ENCODE measurements at places on chromosomes 6 and 20.

DNA sequence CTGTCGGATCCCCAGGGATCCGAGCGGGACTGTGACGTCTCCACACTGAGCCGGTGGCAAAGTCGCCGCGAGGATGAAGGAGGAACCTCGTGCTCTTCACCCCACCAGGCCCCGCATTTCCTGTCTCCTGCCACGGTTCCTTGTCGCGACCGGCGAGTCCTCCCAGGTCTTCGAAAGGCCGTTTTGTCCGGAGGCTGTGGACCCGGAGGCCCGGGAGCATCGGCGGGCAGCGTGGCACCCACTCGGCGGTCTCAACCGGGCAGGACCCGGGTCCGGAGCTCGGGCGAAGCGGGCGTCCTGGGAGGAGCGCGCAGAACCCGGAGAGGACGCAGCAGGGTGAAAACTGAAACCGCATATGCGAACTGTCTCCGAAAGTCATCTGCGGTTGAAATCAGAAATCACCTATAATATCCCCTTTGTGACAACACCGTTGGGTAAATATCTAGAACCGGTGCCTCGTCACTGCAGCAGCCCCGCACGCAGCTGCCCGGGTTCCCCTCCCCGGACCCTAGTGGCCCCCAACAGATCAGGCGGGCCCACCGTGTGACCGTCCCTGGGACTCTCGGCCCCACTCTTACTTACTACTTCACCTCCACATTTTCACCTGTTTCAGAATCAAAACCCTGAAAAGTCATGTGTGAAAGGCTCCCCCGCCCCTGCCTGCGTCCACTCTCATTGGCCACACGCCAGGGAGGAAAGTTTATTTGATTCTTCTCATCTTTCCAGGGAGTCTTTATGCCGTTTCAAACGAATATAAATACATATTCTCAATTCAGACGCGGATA lies 3.1 kb upstream of the ULBP2 start:
- DNase-seq: no peak

- DNase-seq: no peak
Measured at GRCh38 chr6:16694781-16695578, 66.3 kb downstream of the ATXN1 start.

GRCh38 chr6:4664117-4664626 lies 112.0 kb upstream of the CDYL start:
- peak; percentile 83 for DNase-seq

DNA sequence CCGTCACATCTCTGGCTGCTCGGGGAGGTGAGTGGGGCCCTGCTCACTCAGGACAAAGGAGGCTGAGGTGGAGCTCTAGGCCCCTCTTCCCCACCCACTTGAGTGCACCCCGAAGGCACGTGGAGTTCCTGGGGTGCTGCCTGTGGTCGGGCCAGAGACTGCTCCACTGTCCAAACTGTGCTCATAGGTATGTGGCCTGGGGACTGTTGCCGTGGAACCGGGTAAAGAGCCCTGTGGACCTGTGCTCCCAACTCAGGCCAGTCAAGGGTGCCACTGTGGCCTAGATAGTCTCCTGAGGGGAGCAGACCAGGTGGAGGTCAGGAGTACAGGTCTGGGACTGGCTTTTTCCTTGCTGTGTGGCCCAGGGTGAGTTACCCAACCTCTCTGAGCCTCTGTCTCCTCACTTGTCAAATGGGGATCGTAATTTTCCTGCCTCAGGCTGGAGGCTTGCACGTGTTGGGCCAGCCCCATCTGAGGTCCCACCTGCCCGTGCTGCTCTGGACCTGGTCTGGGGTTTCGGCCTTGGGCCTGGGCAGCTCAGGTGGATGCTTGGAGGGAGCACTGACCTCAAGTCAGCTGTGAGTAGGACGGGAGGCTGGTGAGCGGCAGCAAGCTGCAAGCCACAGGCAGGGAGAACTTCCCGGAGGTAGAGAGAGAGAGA lies 12.4 kb upstream of the NPBWR2 start:
- DNase-seq: no peak

- DNase-seq: peak; percentile 95
Measured at GRCh38 chr6:121794630-121795029, 359.2 kb downstream of the GJA1 start.

DNA sequence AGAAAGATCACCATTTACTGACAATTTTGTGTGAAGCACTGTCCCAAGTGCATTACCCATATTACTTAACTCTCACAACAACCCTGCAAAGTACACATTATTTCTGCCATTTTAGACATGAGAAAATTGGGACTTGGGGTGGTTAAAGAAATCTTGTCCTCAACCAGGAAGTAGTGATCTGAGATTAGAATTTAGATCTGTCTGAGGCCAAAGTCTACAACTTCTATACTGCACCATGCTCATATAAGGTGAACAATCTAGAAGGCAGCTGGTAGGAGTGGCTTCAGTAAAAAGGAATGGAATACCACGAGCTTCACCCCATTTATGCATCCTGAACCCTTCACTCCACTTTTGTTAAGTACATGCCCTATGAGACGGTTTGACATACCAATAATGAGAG lies 87.6 kb downstream of the QRSL1 start:
- no peak for DNase-seq

DNA sequence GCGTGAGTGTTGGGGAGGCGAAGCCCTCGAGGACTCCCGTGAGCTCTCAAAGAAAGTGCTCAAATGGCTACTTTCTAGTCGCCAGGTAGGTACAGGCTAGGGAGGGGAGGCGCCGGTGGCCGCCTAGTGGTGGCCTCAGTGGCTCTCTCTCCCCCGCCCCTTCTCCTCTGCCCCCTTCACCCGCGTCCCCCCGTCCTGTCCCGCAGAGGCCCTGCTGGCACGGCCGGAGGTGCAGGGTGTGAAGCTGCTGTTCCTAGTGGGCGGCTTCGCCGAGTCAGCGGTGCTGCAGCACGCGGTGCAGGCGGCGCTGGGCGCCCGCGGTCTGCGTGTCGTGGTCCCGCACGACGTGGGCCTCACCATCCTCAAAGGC lies 16.3 kb downstream of the ADISSP start:
- DNase-seq: no peak

GRCh38 chr20:39778847-39779604 lies 816.9 kb downstream of the DHX35 start:
- no peak for DNase-seq

- DNase-seq: peak; percentile 98
Measured at GRCh38 chr20:10982692-10983091, 308.9 kb upstream of the JAG1 start.

DNA sequence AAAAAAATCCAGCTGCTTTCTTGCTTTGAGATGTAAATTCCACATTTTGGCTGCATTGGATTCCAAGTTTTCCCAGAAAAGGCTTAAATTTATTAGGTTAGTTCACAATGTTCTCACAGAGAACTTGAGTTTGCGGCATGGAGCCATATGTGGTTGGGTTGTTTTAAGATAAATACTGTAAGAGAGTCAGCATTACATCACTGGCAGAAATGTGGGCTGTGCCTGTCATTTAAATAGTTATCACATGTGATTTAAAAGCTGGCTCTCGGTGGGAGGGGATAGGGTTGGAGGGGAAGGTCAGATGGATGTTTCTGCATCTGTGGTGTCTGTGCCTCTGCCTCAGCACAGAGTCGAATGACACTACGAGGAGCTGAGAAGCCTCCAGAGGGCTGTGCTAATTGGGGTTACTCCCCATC lies 73.8 kb upstream of the SCP2D1 start:
- DNase-seq: peak; percentile 85

DNA sequence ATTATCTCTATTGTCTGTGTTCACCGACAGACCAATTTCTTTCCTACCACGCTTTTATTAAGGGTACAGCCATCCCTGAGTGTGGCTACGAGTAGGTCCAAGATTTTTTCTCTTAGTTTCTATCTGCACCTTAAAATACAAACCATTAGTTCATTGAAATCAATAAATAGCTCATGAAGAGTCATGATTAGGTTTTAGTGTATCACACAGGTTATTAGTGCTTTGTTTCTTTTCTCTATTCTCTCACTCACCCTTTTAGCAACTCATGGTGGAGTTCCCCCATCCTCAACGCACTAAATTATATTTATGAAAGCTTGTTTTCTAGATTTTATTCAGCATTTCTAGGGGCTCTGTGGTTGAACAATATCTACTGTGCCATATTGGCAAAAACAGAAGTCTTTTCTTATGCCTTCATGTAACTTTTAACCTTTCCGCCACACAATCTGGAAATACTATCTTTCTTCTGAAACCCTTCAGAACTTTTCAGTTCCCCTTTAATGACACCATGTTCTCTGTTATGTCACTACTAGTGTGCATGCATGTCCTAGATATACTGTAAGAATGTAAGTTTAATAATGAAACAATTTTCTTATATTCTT lies 128.2 kb upstream of the LAMA2 start:
- no peak for DNase-seq

GRCh38 chr6:150296890-150297289 lies 71.9 kb upstream of the IYD start:
- no peak for DNase-seq

DNA sequence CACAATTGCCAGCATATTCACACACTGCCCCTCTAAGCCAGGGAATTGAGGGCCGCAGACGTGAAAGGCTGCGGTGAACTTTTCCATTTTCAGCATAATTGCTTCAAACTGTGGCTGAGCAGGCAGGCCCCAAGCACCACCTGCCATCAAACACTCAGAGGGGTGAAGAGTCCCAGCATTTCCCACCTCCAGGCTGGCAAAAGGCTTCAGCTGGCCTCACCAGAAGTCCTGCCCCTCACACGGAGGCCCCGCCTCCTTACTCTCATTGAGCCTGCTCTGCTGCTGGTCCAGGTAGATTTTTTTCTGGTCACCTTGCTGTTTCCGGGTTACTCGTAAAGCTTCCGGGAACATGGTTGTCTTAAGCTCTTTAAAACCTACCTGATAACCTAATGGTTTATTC lies 52.0 kb upstream of the PRELID3B start:
- no peak for DNase-seq

GRCh38 chr6:119517428-119517827 lies 167.9 kb upstream of the MAN1A1 start:
- DNase-seq: no peak

DNA sequence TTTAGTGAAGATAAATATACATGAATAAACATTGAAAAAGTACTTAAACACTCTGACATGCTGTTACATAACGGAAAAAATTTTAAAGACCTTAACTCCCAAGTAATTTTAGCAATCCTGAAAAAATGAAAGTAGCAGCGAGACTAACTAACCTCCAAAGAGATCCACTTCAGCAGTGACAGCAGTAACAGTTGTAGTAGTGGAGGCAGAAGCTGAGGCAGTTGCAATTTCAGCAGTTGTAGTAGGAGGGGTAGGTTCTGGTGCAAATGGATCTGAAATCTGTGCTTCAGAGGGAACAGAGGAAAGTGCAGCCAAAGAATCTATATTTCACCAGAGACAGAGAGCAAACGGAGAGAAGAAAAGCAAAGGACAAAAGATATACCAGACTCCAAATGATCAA lies 88.8 kb downstream of the PRSS35 start:
- no peak for DNase-seq

DNA sequence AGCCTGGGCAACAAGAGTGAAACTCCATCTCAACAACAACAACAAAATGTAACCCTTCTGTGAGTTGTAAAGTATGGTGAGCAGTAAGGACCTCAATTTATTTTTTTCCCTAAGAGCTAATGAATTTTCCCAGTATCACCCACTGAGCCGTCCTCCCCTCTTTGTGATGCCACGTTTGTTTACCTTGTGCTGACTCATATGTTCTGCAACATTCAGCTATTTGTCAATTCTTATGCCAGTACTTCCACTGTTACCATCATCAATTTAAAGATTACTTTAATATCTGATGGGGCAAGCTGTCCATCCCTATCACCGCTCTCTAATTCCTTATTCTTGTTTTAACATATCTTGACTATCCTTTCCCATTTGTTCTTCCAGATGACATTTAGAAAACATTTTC lies 37.5 kb downstream of the MAK start:
- peak; percentile 43 for DNase-seq

DNA sequence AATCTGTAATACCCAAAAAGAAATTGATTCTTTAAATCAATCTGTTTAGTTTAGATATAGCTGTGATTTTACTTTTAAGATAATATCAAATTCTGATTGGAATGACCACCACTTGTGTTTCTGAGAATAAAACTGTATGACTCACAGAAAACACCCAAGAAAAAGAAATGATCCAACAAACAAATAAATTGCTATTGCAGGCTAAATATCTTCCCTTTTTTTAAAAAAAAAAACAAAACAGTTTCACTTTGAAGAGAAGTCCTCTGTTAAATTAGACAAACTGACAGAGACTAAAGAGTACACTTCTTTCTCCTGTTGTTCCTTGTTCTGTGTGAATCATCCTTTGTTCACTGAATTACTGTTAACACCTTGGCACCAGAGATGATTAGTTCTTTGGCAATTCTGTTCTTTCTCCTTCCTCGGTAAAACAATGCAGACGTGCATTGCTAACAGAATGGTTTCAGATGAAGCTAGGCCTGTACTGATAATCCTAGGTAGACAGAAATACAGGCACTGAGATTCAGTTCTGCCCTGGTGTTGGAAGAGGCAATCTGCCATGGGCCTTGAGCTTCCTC lies 895.2 kb upstream of the CITED2 start:
- DNase-seq: no peak

GRCh38 chr20:1877609-1878200 lies 17.5 kb upstream of the SIRPA start:
- DNase-seq: no peak

DNA sequence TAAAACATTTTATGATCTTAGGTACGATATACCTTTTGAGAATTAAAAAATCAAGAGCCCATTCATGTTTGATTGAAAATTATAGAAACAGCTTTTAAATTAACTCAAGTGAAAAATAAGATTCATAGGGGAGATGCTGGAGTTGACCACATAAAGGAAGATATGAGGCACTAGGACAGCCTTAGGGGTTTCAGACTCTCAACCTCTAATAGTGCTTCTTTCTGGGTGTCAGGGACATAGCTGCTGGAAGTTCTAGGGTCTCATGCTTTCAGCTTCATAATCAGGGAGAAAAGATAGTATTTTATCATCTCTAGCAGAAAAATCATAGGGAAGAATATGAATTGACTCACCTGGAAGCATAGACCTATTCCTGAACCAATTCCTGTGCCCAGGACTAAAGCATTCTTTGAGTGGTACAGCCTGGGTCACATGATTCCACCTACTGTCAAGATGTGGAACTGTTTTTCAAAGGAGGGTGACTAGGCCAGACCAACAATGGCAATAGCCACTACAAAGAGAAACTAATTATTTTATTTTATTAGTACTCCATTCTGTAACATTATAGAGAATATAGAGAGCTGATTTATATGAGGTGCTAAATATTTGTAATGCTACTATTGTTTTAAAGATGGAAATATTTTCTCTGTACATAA lies 27.8 kb upstream of the CENPW start:
- DNase-seq: no peak

DNA sequence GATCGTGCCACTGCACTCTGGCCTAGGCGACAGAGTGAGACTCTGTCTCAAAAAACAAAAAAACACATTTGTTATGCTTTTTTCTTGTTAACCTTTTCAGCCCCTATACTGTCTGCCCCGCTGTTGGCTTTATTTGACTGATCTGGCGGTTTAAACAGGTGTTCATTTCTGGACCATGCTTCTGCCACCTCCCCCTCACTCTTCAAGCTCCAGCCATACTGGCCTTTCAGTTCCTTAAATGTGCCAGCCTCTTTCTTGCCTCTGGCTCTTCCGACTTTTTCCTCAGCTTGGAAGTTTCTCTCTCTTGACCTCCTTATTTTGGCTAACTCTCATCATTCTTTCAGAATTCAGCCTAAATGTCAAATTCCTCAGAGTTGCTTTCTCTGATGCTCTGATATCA lies 35.2 kb upstream of the TXLNB start:
- no peak for DNase-seq

- DNase-seq: no peak
Measured at GRCh38 chr6:21781128-21781527, 187.6 kb downstream of the SOX4 start.

GRCh38 chr6:37272834-37273566 lies 15.1 kb upstream of the TMEM217 start:
- DNase-seq: no peak

GRCh38 chr6:71414486-71414885 lies 125.9 kb downstream of the OGFRL1 start:
- no peak for DNase-seq
